Renal cortical epithelial cell (primary cell): ENCODE measurements at places on chromosomes 6 and 20. TPM values are rescaled to one million over a fixed set of nuclear protein-coding genes. Genes with fewer than 3 reads are reported as not detected.

DNA sequence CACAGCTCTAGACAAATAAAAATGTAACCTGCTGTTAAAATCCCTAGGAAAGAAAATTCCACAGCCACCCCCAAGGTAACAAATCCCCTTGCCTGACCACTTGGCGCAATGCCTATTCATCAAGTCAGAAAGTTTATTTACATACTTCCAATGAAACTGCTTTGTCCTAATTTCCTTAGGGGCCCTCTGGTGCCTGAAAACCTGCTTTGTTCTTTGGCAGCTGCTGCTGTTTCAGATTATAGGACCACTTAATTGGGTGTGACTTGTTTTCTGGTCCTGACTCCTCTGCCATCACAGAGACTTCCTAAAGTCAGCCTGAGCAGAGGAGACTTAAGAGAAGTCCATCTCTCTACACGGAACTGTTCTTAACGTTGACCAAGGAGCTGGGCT, 323.6 kb downstream of the UBE3D start:
- no peak for DNase-seq

- DNase-seq, result no peak
Measured at GRCh38 chr6:43742931-43743632, 26.9 kb upstream of the VEGFA start.

DNA sequence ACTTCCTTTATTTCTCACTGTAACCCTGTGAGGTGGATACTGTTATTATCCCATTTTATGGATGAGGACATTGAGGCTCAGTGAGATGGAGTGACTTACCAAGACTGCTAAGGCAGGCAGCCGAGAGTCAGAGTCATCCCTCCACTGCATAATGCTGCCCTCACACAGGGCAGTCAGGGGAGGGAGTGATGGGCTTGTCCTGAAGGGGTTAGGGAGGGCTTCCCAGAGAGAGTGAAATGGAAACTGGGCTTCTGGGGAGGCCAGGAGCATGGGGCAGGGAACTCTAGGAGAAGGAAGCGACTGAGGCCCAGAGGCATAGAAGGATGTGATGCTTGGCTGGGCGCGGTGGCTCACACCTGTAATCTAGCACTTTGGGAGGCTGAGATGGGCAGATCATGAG, 31.1 kb downstream of the TM9SF4 start:
- no peak for DNase-seq

- DNase-seq, result no peak
Measured at GRCh38 chr6:49799090-49799489, 12.0 kb upstream of the PGK2 start.

DNA sequence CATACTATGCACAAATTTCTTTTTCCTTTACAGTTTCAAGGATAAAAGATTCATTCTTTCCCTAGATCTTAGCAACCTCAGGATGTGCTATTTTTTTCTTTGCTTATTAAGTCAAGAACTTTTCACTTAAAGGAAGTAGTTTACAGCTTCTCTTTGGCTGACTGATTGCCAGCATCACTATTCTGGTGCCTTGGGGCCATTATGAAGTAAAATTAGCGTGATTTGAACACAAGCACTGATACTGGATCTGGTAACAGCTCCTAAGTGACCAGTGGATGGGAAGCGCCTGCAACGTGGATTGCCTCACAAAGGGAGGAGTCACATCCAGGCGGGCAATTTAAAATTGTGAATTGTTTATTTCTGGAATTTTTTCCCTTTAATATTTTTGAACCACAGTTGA, 147.1 kb downstream of the ARID1B start:
- DNase-seq, result no peak

GRCh38 chr6:79544939-79545450, 7.8 kb upstream of the LCA5 start:
- DNase-seq, result peak; percentile 99

- no peak for DNase-seq
Measured at GRCh38 chr20:37278966-37279590, 10.4 kb upstream of the MANBAL start.

DNA sequence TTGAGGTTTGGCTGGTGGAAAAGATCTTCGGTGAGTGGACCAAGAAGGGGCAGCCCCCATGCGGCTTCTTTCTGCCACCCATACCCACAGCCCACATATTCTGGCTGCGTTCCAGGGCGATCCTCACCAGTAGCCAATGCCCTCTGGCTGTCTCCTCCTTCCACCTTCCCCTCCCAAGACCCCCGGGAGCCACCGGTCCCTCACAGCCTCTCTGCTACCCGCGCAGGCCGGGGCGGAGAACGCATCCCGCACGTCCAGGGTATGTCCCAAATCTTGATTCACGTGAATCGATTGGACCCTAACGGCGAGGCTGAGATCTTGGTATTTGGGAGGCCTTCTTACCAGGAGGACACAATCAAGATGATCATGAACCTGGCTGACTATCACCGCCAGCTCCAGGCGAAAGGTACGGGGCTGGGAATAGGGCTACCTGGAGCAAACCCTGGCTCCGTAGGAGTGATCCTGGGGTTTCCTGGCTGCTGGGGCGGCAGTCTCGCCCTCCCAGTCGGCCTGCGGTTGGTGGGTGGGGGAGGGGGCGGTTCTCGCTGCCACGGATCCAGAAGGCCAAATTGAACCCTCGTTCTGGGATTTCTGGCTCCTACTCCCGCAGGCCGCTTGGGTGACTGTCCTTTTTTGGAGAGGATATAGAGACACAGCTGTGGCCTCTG, 545 bp downstream of the KHDC3L start:
- DNase-seq, result no peak

- DNase-seq, result peak; percentile 81
Measured at GRCh38 chr6:146670161-146670560, 71.4 kb downstream of the ADGB start.

GRCh38 chr6:111971181-111971841, 82.6 kb upstream of the CCN6 start:
- no peak for DNase-seq

DNA sequence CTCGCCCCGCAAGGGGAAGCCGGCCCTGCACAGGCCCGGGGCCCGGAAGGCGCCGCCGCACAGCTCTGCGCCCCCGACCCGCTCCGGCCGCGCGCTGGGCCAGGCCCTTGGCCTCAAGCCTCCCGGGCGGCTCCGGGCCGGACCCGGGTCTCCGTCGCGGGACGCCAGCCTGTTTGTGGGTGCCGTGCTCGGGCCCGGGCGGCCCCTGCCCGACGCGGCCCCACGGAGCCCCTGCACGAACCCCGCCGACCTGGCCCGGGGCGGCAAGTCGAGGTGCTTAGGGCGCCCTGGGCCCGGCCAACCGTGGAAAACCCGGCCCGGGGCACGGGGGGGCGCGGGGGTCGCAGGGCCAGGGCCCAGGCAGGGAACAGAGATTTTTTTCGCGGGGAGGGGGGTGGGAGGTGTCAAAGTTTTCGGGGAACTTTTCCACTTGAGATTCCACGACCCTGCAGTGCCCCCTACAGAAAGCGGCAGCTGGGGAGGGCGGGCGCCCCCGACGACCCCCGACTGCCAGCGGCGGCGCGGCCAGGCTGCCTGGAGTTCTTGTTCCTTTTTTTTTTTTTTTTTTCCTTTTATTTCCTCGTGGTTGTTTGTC, 805 bp upstream of the STX16 start:
- no peak for DNase-seq

DNA sequence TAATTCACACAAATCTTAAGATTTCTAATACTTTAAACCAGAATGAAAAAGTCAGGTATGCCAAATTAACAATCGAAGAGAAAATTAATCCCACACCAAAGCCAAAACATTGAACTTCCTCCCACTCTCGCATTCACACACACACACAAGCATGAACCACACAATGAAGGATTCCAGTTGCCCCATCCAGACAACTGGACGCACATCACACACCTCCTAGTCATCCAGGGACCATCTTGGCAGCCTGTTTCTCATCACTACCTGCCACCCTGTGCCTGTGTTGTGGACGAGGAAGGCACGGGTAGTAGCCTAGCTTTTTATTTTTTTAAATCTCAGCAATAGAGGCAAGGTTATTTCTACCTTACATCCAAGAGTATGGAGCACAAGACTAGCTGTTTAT, 15.2 kb downstream of the B4GALT5 start:
- DNase-seq, result no peak

GRCh38 chr6:97160280-97160679, 122.7 kb downstream of the MMS22L start:
- peak; percentile 11 for DNase-seq

GRCh38 chr20:49283176-49283702, 5.4 kb upstream of the ZNFX1 start:
- no peak for DNase-seq

- DNase-seq, result no peak
Measured at GRCh38 chr20:36499723-36500501, 41.4 kb upstream of the MYL9 start.

DNA sequence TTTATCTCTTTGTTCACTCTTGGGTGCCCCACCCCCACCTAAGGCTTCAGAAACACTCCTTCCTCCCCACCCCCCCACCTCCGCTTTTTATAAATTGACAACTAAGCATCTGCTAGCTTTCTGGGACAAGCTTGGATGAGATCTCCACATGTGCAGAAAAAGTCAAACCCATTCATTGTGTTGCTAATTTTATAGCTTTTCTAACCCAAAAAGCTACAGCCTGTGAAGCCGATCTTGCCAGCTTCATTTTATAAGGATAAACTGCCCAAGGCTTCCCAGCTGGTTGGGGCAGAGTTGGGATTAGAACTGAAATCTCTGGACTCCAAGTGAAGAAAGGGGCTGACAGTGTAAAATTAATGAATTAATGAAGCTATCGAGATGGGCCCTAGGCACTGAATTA, 24.1 kb downstream of the BPIFB4 start:
- no peak for DNase-seq

- no peak for DNase-seq
Measured at GRCh38 chr20:37797669-37798175, 103.9 kb downstream of the CTNNBL1 start.

GRCh38 chr6:45105170-45105820, 222.8 kb upstream of the RUNX2 start:
- DNase-seq, result no peak

DNA sequence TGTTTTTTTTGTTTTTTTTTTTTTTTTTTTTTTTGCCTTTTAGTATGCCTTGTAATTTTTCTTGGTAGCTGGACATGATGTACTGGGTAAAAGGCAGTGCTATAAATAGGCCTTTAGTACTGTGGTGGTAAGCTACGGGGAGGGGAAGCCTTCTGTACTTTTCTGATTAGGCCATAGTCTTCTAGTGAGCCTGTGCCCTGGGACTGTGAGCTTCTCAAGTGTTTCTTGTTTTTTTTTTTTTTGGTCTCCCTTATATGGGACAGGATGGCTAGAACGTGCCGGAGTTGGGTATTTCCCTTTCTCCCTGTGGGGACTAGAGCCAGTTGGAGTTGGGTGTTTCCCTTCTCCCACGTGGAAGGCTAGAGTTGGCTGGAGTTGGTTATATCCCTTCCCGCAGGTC, 59.4 kb upstream of the PRELID3B start:
- DNase-seq, result no peak

DNA sequence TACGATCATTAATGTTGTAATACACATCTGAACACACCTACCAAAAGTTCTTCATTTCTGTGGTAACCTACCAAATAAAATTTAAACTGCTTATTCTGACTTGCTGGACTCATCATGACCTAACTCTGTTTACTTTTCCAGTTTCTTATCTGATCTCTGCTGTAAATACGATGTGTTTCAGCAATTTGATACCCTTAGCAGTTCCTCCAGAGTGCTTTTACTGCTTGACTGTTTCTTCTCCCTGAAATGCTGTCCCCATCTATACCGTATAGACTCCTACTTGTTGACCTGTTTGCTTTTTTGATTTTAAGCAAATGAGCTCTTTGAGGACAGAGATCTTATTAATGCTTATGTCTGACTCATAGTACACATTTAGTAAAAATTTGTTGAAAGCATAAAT, 119.5 kb downstream of the SCAF8 start:
- no peak for DNase-seq

DNA sequence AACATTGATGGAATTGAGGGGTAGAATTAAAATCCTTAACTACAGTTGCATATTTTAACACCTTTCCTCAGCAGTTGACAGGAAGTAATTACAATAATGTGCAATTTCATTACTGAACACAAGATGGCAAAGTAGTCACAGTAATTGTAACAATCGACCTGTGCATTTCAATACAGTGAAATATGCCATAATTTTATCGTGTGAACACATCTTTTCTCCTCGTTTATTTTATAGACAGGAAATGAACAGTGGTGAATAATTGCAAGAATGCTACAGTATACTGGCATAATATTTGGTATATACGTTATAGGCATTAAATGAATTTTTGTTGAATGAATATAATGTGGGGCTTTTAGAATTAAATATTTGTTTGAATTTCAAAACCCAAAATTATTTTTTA, 25.0 kb downstream of the CYB5R4 start:
- DNase-seq, result peak; percentile 63

GRCh38 chr20:51752343-51752951, 15.7 kb downstream of the ATP9A start:
- DNase-seq, result peak; percentile 82

DNA sequence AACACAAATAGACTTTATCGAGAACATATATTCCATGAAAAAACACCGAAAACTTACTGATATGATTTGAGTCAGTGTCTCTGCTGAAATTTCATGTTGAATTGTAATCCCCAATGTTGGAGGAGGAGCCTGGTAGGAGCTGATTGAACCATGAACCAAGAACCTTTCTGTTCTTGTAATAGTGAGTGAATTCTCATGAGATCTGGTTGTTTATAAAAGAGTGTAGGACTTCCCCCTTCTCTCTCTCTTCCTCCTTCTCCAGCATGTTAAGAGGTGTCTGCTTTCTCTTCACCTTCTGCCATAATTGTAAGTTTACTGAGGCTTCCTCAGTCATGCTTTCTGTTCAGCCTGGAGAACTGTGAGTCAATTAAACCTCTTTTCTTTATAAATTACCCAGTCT, 1289.3 kb upstream of the CITED2 start:
- DNase-seq, result no peak

- DNase-seq, result peak; percentile 20
Measured at GRCh38 chr20:17889226-17889625, 79.4 kb downstream of the SNX5 start.

DNA sequence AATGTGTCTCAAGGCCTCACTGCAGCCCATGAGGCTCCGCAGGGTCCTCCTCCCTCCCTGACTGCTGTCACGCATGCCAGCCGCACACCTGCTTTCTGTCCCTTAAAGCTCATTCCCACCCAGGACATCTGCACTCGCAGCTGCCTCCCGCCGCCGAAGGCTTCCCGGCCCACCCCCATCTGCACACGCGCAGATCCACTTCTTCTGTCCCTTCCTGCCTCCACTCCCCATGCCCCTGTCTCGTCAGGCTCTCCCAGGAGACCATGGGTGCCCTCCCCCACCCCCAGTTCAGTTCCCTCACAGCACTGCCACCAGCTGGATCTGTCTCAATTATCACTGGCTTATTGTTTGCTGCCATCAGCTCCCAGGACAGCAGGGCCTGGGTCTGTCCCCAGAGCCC, 63.0 kb downstream of the RIPOR3 start:
- no peak for DNase-seq

Gene MUC22
- total RNA-seq, result 0.15 TPM in 1 of 2 replicates, not detected in the other

Gene TSBP1
- total RNA-seq, result not detected in 2 replicates

Gene NOX3
- total RNA-seq, result not detected in 2 replicates

Gene TSHZ2
- total RNA-seq, result 0.17 and 0.30 TPM in 2 replicates

Gene CHD6
- 12.7 and 45.5 TPM in 2 replicates for total RNA-seq

Gene OOEP
- not detected in 2 replicates for total RNA-seq

Gene SRSF12
- total RNA-seq, result 4.0 and 5.7 TPM in 2 replicates
